ENCODE measurements at places on chromosomes 2 and 18.

DNA sequence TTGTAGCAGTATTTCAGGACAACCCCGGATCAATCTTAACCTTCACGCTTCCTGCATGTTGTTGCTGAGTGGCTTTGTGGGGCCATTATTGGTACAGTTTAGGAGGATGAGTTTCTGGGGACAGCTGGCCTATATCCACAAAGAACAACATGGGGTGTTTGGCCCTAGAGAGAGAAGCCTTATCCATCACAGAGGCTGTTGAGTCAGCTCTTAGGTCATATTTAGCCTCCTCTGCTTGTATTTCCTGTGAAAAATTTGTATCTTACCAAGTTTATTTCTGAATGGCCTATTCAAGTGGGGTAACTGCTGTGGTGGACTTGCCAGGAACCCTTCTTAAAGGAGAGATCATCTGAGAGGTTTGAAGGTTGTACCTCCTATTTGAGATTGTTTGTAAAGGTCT is 77.6 kb downstream of the MAP4K4 start:
- no peak for DNase-seq

DNA sequence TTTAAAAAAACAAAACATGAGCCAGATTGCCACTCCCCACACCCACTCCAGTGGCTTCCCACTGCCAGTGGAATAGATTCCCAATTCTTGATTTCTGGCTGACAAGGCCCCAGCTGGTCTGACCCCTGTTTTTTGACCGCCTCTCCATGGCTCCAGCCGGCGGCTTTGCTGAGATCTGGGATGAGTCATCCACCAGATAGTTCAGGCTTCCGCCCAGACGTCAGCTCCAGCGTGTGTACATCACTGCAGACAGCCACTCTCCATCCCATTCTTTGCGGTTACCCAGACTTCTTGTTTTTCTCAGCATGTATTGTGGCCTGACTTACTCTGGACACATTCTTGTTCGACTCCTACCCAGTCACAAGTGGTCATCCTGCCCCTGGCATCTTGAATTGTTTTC is 227.9 kb downstream of the GBX2 start:
- no peak for DNase-seq

DNA sequence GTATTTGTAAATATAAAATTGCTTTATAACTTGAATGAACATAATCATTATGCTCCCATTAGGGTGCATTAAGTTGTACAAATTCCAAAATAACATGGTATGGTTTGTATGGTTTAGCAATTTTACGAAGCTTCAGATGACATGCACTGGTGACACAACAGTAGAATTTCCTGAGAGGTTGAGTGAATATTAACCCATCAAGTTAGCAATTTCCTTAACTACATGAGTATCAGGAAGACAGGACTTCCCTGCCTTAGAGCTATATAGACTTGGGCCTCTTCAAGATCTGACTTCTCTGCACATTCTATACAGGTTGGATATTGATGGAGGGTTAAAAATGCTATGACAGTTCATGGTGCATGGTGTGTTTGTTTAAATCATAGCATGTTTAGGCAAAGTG is 60.2 kb downstream of the ZC3H6 start:
- no peak for DNase-seq

- DNase-seq = no peak
Observed at GRCh38 chr2:27255660-27256059, 7.2 kb downstream of the SLC30A3 start.

All from activated CD8-positive, alpha-beta memory T cell treated with anti-CD3 and anti-CD28 coated beads for 4 hours (primary cell).